ENCODE measurements at places on chromosomes 6 and 20.

DNA sequence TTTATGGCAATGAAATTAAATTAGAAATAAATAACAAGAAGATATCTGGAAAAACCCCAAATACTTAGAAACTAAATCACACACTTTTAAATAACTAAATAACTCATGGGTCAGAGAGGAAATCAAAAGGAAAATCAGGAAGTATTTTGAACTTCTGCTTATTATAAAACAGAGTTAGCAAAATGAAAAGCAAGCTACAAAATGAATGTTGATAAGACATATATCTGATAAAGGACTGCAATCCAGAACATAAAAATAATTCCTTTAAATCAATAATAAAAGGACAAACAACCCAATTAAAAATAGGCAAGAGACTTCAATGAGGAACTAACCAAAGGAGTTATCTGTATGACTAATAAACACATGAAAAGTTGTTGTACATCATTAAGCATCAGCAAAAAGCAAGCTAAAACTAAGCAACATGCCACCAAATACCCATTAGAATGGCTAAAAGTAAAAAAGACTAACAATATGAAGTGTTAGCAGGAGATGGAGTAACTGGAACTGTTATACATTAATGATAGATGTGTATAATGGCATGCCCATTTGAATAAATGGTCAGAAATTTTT is 38.9 kb upstream of the STMND1 start:
- no peak for DNase-seq

GRCh38 chr6:105453968-105454367 is 51.1 kb upstream of the PREP start:
- peak; percentile 50 for DNase-seq

GRCh38 chr20:21049305-21049828 is 56.8 kb downstream of the LINC00237 start:
- DNase-seq = no peak

DNA sequence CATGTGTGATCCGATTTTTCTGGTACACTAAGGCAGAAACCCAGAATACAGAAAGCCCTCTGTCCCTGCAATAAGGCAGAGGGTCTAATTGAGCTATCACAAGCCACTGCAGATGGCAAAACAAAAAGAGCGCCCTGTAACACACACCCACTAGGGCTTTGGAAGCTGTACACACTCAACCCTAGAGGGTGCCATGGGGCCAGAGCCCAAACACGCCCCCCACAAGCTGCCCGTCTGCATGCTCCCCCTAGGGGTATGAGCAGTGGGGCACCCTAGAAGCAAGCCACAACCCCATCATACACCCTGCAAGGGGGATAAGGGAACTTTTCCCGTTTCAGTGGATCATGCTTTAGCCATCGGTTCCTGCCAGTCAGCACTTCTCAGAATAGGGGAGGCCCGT is 62.2 kb upstream of the PDE10A start:
- DNase-seq = no peak

- DNase-seq = no peak
Observed at GRCh38 chr6:13851330-13851729, 37.0 kb upstream of the MCUR1 start.

- DNase-seq = no peak
Observed at GRCh38 chr6:151814614-151815013, 7.1 kb downstream of the ESR1 start.

DNA sequence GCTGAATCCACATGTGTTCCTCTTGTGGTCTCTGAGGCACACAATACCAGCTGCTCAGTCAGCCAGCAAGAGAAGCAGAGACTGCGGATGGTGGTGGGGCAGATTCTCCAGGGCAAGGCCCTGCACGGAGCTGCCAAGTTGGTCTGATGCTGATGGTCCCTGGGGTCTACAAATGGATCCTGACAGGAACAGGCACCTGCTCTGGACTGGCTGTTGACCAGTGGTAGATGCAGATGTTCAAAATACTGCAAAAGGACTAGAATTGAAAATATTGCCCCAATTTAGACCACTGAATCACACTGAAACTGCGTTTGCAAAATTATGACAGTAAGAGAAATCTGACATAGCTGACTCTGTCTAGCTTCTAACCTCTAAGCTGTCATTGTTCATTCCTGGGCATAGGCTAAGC is 29.6 kb upstream of the TUBB2A start:
- no peak for DNase-seq

DNA sequence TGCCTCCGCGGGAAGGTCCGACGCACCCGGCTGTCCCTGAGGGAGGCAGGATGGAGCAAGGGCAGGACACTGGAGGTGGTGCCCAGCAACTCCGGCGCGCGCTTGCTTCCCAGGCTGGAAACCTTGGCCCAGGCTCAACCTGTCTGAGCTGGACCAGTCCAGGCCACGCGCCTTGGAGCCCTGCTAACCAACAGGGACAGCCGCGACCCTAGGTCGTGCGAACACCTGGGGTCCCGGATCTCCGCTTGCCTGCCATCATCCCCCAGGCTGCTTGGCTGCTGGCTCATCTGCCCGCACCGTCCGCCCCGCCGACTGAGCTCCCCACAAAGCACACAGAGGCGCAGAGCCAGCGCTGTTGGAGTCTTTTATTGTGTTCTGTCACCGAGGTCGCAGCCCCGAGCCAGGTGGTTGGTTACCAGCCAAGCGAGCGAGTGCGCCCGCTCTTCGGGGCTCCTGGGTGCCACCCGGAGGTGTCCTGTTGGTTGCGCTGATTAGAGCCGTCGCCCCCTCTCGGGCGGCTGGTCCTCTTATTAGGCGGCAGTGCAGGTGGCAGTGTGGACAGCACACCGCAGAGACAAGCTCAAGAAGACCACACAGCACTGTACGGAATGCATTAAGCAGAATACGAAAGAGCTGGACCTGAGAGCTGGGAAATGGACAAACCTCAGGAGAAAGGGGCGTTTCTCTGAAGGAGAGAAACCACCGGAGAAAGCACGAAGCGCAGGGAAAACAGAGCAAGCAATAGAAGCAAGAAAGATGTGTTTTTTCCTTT is 3.8 kb downstream of the COL12A1 start:
- no peak for DNase-seq

DNA sequence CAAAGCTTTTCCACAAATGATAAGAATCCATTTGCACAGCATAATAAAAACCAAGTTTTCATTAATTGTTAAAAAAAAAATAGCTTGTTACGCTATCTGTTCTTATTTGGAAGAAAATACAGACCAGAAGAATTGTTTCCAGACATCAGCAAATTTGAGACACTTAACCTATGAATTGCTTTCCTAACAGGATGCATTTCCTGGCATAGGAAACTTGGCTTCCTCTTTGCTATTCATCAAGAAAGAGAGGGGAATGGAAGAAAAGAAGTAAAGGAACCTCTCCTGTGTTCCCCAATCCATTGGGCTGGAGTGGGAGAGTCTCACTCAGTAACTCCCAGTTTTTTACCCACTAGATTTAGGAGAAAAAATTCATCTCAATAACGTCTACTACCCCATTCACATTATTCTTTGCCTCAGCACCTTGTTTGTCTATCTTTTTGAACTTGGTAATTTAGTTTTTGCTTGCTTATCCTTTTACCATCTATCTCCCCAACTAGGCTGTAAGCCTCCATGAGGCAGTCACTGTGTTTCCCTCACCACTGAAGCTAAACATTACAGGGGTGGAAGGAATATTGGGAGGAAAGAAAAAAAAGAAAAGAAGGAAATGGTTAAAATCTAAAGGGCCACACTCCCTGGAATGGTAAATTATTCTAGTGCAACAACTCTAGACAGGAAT is 150.3 kb downstream of the COL21A1 start:
- no peak for DNase-seq

- DNase-seq = no peak
Observed at GRCh38 chr6:26216886-26217713, 129.9 kb downstream of the HFE start.

DNA sequence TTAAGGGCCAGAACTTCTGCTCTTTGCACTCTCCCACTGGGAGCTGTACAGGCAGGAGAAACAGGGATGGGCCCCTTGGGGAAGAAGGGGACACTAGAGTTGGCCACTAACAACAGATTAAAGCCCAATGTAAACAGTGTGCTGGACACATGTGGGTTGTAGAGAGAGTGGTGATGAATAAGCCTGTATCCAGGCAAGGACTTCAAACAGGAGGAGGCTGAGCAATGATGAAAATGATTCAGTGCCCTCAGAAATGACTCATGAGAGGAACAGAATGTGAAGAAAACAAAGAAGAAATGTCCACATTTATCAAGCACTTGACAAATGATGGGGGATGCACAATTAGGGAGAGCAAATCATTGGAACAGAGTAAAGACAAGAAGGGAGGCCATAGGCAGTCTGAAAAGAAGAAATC is 242.3 kb downstream of the TBX18 start:
- peak; percentile 28 for DNase-seq

GRCh38 chr20:59525500-59526241 is 78.7 kb upstream of the PHACTR3 start:
- peak; percentile 66 for DNase-seq

DNA sequence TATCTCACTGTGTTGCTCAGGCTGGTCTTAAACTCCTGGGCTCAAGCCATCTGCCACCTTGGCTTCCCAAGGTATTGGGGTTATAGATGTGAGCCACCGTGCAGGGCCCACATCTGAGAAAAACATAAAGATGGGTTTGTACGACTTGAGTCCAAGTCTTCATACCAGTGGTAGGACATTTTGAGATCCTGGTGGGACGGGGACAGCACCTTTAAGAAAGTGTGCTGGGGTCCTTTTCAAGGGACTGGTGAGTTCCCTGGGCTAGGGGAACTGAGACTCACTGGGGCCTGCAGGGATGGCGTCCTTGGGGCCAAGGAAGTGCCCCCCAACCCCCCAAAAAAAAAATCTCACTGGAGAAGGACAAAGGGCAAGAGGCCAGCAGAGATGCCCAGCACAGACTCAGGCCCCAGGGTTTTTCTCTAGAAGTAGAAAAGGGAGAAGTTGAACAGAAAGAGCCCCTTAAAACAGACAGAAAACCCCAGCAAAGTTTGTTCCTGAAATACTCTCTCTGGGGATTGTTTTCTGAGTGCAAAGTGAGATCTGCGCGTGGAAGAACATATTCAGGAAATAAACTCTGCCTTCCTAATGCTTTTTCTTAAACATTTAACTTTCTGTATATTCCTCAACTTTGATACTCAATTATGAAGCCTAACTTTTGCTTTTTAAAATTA is 10.7 kb downstream of the OSBPL2 start:
- DNase-seq = no peak

DNA sequence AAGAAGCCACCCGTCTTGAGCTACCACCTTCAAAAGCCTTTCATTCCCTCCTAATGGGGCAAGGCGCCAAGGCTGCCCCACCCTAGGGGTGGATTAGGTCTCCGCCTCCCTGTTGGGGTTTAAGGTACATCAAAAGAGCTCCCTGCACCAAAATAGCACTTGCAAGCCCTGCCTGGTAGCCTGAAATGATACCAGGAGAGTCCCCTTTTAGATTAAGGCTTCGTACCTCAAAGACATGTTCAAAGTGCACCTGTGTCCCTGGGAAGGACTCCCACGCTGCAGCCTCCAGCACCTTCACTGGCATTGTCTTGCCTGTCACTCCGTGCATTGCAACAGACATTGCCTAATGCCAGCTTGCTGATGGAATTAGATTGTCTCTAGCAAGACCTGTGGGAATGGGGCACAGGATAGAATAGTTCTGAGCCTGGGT is 15.7 kb upstream of the CDKN1A start:
- no peak for DNase-seq

GRCh38 chr20:53258741-53259140 is 286.6 kb downstream of the TSHZ2 start:
- no peak for DNase-seq

GRCh38 chr6:5084360-5084780 is 771 bp upstream of the PPP1R3G start:
- DNase-seq = no peak

DNA sequence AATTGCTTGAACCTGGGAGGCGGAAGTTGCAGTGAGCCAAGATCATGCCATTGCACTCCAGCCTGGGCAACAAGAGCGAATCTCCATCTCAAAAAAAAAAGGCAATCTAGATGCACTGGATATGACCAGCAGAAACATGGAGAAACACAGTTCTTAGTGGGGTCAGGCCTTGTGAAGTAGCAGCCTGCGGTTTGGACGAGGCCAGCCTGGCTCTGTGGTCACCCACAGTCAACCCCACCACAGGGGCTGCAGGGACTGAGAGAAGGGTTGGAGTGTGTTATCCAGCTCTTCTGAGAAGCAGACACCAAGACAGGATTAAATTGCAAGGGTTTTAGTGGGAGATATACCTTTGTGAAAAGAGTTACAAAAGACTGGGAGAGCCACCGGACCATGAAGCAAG is 194.3 kb upstream of the PROKR2 start:
- DNase-seq = no peak

Measured in COLO829 (cell line).